ENCODE measurements at places on chromosomes 1 and 21.
A peak's percentile ranks its signal among the peaks of the same experiment; 100 is the strongest.

- DNase-seq: no peak
These were observed 19.3 kb upstream of the ALDH4A1 start for GRCh38 chr1:18921516-18922251.

DNA sequence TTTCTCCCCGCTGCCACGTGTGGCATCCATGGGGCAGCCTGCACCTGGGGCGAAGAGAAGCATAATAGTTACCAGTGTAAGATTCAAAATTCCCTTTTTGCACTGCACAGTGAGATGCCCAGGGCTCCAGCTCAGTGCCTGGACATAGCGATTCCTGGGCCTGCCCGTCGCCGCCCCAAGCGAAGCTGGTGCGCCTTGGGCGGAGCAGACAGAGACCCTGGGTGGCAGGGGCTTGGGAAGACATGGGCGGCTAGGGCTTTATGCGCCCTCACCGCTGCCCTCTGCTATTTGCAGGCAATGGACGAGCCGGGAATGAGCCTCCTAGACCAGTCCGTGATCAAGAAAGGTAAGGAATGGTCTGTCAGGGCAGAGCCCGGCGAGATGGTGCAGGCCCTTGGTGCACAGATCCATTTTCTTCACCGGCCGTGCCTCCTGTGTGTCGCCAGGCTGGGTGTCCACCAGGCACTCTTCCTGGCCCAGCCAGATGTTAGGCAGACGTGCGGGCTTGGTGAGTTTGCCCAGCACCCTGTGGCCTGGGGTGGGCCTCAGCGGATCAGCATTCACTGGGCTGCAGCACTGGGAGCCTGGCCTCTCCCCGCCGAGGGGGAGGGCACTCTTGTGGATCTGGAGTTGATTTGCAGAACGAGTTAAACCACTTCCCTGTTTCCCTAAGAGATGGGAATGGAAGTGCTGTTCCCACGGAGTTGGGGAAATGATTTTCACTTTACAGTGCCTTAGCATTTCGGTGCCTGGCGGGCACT, 1.7 kb downstream of the TFAP2E start:
- no peak for DNase-seq

GRCh38 chr1:156949127-156949526, 28.7 kb downstream of the LRRC71 start:
- DNase-seq: no peak

DNA sequence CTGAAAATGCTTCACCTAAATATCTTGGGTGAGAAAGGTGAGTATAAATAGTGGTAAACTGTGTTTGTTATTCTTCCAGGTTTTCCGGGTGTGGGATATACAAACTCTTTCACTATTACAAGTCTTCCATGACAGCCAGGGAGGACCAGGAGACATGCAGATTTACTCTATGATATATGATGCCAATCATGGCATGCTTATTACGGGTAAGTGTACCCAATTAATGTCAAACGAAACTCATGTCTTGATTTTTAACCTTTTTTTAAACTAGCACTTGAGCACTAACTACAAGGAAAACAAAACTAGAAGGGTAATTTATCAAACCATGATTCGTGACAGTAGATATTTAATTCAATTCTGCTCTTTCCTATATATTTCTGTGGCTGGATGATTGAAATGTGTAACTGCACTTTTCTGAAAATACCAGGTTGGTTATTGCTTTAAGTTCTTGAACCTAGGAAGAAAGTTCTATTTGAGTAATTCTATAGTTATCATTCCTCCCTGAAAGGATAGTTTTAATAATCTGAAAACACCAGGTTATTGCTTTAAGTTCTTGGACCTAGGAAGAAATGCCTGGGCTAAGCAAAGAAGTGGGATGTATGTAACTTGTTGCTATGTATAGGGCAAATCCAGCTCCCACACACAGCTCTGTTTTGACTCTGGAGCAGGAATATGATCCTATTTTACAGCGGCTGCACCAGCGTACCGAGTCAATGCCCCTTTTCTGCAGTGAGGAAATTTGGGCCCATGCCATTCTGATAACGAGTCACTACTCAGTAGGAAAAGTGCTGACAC, 86.4 kb downstream of the WDR64 start:
- DNase-seq: no peak

DNA sequence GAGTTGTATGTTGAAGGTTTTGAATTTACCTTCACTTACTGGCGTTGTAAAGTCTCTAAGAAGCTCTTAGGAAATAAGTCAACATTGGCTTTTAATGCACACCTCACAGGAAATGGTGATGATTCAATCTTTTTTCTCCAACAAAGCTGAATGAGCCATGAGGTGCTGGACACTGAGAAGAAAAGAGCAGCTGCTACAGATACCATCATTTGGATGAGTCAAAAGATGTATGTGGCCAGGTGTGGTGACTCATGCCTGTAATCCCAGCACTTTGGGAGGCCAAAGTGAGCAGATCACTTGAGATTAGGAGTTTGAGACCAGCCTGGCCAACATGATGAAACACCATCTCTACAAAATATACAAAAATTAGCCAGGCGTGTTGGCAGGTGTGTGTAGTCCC, 3.3 kb upstream of the IL23R start:
- DNase-seq: peak; percentile 41

DNA sequence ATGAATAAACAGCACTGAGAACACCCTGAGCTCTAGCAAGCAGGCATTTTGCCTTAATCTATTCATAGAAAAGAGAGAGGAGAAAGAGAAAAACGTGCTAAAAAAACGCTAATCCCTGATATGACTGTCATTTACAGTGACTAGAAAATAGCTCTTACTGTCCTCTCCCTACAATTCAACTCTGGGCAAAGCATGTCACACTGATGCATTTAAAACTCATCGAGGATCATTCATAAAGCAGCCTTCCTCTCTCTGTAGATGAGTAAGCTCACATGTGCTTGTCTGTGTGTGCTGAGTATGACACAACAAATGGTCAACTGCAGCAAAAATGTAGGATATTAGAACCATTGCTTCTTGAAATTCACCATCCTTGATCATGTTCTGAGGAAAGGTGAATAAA, 109.0 kb downstream of the SGIP1 start:
- DNase-seq: peak; percentile 33

- peak; percentile 36 for DNase-seq
These were observed 11.2 kb upstream of the FMOD start for GRCh38 chr1:203361945-203362719.

All from fibroblast of skin of abdomen (primary cell).